ENCODE measurements at places on chromosomes 12 and 14. TPM values are rescaled to one million over a fixed set of nuclear protein-coding genes. Genes with fewer than 3 reads are reported as not detected.
A peak's percentile ranks its signal among the peaks of the same experiment; 100 is the strongest.

GRCh38 chr12:87274594-87275245 lies 754.5 kb downstream of the C12orf50 start:
- no peak for DNase-seq

DNA sequence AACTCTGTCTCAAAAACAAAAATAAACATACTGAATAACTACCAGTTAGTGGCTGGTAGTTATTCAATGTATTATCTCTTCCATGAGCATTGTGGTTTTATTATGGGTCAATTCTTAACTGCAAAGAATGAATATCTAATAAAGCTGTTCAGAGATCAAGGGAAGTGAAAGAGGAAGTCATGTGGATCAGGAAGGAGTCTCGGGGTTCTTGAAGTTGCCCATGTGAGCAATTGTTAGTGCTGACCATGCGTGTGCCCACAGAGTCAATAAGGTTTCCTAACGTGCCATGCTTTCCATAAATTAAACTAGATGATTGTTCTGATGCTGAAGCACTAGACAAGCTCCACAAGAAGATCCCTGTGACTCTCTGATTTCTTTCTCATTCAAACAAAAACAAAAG lies 136.5 kb upstream of the CPSF6 start:
- DNase-seq, result no peak

DNA sequence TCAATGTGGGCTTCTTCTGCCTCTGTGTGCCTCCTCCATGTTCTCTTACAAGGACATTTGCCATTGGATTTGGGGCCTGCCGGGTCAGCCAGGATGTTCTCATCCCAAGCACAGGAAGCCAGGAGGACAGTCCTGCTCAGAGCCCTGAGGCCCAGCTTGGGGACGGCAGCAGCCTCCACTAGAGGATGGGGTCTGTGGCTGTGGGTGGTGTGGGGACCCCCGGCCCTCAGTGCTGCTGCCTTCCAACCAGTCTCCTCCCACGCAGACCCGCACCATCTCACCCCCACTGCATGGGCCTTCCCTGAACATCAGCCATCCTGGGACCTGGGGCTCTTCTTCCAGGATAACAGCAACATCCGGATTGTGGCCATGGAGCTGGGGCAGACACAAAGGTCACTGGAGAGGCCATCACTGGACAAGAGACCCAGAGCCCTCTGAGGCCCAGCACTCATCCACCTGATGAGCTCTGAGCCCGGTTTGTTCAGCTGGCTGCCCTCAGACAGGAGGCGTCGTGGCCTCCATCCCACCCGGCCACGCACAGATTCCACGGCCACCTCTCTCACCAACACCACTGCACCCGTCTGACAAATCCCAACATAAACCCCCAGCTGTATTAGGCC lies 56.5 kb upstream of the C14orf180 start:
- no peak for DNase-seq

GRCh38 chr12:14394317-14395073 lies 29.0 kb downstream of the ATF7IP start:
- no peak for DNase-seq

Gene NKX2-1
- polyA plus RNA-seq, result not detected

Gene SIRT4
- polyA plus RNA-seq, result 3.1 TPM

GRCh38 chr12:10715491-10715890 lies 7.6 kb downstream of the YBX3 start:
- no peak for DNase-seq

DNA sequence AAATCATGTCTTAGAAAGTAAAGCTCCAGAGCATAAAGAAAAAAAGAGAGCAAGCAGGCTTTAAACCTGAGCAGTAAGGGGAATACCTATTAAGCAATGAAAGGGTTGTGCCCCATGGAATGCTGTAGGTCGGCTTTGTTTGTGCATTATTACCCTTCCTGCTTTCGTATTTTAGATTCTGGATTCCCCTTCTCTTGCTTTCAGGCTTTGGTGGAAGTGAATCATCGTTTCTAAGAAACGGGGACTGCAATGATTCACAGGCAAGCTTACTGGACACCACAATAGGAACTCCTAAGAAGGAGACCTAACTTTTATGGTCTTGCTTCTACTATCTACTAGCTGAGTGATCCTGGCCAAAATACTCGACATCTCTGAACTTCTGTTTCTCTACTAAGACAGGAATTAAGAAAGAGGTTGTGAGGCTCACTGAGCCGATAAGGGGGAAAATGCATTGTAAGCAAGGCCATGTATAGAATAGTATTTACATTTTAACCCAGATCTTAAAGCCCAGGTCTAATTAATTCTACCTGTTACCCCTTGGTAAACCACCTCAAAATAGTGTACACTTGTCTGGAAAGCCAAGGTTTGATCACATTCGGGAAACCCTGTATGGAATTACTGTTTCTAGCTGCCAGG lies 1.2 kb upstream of the BMAL2 start:
- DNase-seq, result no peak

Gene SUSD6
- 22.8 TPM for polyA plus RNA-seq

- no peak for DNase-seq
These were observed 246.6 kb upstream of the LRFN5 start for GRCh38 chr14:41360126-41360525.

Gene ASCL1
- not detected for polyA plus RNA-seq

Gene TOMM20L
- polyA plus RNA-seq, result 1.2 TPM

Gene MDGA2
- polyA plus RNA-seq, result 2.3 TPM

GRCh38 chr12:49021292-49021915 lies 2.8 kb upstream of the PRKAG1 start:
- no peak for DNase-seq

Gene LRTM2
- 0.62 TPM for polyA plus RNA-seq

GRCh38 chr12:90229407-90230170 lies 521.0 kb upstream of the ATP2B1 start:
- no peak for DNase-seq

Gene SDS
- 0.56 TPM for polyA plus RNA-seq

- no peak for DNase-seq
These were observed 25.9 kb upstream of the MAPKAPK5 start for GRCh38 chr12:111816065-111816615.

Gene ESPL1
- polyA plus RNA-seq, result 11.6 TPM

- DNase-seq, result no peak
These were observed 100.2 kb downstream of the TTC7B start for GRCh38 chr14:90715993-90716392.

DNA sequence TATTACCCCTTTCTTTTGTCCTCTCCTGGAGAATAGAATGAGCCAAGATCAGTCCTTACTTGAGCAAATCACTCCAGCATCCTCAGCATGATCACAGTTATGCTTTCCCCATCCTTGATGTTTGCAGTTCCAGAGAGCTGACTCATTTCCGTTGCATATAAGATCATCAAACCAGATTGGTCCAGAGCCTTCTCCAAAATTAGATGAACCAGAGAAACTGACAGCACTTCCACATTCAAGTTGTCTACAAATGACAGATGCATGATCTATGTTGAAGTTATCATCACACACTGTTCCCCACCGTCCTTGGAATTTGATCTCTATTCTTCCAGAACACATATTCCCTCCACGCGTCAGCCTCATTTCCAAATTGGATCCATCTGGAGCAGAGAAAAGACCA lies 4.8 kb downstream of the CD163 start:
- DNase-seq, result no peak

Gene LRRC43
- polyA plus RNA-seq, result 5.4 TPM

Gene TSPAN9
- polyA plus RNA-seq, result 83.2 TPM

GRCh38 chr14:77111021-77111420 lies 13.0 kb downstream of the CIPC start:
- no peak for DNase-seq

- peak; percentile 16 for DNase-seq
These were observed 8.5 kb downstream of the SLC38A1 start for GRCh38 chr12:46260124-46260912.

DNA sequence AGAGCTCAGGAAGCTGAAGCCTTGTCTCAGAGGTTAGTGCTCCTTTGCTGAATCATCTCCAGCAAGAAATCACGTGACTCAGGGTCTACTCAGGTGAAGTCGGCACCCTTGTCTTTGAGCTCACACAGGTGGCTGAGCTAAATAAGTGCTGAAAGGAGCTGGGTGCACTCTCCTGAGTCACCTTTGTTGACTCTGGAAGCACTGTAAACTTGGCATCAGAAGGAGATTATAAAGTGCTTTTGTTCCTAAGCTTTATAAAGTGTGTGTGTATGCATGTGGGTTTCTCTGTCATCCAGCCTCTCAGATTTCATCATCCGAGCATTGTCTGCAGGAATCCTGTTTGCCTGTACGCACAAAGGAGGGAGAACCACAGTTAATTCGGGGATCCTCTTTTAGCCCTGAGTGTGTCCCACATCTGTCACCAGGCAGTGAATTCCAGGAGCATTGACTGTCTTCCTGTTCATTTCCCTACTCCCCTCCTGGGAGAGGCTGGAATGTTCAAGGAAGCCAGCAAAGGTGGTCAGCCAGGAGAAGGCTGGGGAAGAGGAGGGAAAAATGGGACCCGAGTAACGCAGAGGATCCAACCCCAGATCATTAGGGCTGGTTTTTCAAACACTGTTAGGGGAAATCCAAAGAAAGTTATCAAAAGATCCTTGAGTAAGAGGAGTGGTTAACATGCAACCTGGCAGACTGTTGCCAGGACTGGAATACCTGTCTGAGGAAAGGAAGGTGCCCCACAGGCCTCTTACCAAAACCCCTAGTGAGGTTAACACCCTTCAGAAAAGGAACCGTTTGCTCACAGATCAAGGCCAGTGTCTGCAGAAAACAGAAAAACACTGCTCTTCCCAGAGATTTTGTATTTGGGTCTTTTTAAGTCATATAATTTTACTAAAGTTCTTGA lies 157.5 kb upstream of the HIF1A start:
- DNase-seq, result no peak

- DNase-seq, result no peak
These were observed 228.6 kb upstream of the E2F7 start for GRCh38 chr12:77294016-77294415.

Gene PLA2G1B
- 0.86 TPM for polyA plus RNA-seq

GRCh38 chr14:23547924-23548323 lies 3.6 kb downstream of the ZFHX2 start:
- no peak for DNase-seq

GRCh38 chr12:38983117-38983571 lies 77.8 kb upstream of the CPNE8 start:
- no peak for DNase-seq

DNA sequence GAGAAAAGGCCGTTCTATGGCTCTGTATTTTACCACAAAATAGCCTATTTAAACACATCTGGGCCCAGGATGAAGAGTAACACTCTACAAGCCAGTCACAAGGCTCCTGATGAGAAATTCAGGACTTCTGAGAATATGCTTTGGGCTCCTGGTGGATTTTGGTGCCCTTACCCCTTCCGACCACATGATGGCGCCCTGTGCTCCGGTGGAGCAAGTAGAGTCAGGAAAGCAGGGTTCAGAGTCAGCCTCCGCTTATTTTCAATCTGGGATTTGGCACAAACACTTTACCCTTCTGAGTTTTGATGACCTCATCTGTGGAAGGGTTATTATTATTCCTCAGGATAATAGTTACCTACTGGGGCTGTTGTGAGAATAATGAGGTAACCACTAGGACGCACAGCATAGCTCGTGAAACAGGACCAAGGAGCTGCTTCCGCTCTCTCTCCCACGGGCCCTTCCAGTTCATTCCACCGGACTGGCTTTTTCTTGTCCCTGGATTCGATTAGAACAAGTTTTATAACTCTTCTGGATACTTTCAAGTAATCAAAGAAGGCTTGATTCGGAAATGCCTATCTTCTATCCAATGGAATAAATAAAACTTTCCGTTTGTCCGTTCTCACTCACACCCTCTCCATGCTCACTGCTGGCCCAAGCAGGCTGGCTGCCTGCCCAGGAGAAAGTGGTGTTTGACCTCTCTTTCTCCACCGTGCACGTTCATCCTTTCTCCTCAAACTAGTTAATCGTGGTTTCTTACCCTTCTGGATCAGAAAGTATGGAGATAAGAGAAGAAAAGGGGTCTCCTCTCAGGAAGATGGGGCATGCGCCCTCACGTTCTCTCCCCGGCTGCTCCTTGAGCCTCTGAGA lies 104.6 kb downstream of the GALC start:
- no peak for DNase-seq

Gene GPR68
- 4.2 TPM for polyA plus RNA-seq

GRCh38 chr12:79162948-79163347 lies 298.4 kb downstream of the SYT1 start:
- DNase-seq, result no peak

GRCh38 chr12:56061982-56062381 lies 18.0 kb upstream of the ERBB3 start:
- no peak for DNase-seq

GRCh38 chr14:20498622-20499021 lies 6.7 kb upstream of the RNASE10 start:
- no peak for DNase-seq

- DNase-seq, result no peak
These were observed 15.3 kb upstream of the CERS5 start for GRCh38 chr12:50182461-50182860.

- DNase-seq, result no peak
These were observed 131.3 kb downstream of the PTPRO start for GRCh38 chr12:15453613-15454012.

- DNase-seq, result no peak
These were observed 54.6 kb upstream of the RIC8B start for GRCh38 chr12:106719879-106720278.

DNA sequence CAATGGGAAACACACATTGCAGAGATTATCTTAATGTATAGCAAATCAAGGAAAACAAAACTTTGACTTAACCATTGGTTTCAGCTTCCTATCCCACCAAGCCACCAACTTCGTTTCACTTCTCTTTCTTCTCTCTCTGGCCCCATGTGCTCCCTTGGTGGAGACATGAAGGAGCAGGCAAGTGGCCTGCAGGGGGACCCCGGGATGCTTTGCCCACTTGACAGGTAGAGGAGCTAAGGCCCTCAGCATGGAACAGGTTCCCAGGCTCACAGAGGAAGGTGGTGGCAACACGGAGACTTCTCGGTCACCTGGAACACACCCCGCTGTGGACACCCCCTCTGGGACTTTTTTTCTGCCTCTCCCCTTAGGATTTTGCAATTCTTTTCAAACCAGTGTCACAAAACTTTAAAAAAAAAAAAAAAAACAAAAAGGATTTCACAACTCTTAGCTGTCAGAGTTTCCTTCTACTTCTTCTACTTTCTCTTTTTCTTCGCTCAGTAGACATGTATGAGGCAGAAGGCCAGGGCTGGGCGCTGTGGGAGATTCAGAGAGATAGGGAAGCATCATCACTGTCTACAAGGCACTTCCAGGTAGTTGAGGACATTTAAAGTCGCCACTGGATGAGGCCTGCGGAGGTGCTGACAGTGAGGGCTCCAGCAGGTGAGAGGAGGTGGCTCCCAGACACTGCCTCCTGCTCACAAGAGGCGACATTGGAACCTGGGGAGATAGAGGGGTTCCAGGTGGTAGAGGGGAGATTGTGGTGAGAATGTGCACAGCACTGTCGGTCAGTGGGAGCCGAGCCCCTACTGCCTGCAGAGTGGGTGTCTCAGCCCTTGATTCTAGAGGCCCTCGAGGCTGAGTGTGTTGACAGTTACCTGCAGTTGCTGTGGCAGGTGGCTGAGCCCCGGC lies 119.6 kb downstream of the GCH1 start:
- no peak for DNase-seq

GRCh38 chr14:69539631-69540410 lies 34.9 kb downstream of the CCDC177 start:
- no peak for DNase-seq

DNA sequence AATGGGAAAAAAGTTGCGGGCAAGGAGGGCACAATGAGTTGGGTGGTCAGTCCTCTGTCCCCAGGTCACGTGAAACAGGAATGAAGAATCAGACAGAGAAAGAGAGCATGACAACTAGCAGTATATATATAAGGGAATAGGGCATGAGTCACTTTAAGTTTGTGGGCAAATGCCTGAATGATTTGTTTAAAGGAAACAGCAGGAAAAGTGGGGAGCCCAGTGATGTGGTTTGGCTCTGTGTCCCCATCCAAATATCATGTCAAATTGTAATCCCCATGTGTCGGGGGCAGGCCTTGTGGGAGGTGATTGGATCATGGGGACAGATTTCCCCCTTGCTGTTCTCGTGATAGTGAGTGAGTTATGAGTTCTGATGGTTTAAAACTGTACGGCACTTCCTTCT lies 195.3 kb upstream of the IGF1 start:
- no peak for DNase-seq

Data from renal cortex interstitium (tissue), 15 donors.